ENCODE measurements at places on chromosomes 3 and 15.

DNA sequence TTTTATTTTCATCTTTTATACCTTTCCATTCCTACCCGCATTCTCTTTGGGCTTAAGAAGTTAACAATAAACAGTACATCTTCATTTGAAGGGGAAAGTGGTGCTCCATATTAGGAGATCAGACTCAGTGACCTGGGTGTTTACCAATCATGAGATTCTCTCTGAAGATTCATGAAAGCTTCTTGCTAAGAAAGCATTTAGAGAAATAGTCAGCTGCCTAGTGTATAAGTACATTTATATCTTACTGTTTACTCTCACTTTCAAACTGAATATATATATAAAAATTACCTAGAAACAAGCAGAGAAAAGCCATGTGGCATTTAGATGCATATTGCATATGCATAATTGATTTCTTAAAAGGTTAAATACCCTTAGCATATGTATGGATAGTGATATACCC is 100.5 kb downstream of the KCNH8 start:
- DNase-seq = no peak

DNA sequence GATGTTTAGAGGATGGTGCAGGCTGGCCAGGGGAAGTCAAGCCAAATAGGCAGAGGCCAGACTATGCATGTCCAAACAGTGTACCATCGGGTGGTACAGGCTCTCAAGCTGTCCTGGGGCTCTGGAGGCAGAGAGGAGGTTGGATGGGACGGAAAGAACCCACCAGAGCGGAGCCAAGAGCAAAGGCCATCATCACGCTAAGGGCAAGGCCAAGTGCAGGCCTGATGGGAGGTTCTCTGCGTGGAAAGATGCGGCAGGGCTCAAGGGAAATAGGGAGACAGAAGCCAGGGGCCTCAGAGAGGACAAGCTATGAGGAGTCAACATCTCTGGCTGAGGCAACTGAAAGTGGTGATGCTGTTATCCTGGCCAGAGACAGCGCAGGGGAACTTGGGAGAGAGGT is 102.7 kb downstream of the ASB7 start:
- DNase-seq = no peak

DNA sequence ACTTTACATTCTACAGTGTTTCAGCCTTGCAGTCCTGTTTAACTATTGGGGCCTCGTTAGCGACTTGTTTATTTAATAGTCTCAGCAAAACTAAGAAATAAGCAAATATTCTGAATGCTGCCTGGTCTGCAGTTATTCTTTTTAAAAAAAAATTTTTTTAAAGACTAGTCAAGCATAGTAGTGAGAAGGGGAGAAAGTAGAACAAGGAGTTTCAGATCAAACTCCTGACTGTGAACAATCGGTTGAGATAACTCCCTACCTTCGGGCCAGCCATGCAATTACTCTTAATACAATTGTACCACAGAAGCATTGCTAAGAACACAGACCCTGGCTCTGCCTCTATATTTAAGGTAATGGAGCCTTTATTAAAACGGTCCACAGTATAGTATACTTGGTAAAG is 5.8 kb upstream of the DUT start:
- DNase-seq = no peak

GRCh38 chr3:151845306-151845905 is 28.0 kb upstream of the SUCNR1 start:
- no peak for DNase-seq

DNA sequence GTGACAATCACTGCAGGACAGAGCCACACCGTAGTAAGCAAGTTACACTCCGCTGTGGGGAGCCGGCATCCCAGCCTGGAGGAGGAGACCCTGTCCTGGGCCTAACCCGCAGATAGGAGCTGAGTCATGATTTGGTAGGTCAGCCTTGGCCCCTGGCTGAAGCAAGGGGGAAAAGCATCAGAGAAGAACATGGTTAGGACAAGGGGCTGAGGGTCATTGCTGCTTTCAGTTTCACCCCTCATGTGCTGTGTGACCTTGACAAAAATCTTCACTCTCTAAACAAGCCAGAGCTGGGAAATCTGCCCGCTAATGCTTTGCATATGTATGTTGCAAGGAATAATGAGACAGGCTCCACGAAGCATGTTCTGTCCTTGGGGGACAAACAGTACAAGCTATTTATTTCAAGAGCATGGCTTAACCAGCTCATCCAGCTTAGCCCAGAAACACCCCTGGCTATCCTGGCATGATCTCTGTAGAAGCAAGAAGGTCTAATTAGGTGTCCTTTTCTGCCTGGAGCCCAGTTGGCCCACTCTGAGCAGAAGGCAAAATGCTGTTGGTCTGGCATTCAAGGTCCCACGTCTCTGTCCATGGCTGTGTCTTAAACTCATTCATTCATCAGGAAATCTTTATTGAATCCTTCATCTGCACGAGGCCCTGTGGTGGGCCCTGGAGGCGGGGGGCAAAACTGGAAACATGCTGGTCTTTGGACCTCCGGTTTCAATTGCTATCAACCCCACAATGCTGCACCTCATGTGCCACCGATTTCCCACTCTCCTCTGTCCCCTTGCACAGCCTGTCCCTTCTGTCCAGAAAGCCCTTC is 221.3 kb upstream of the LYSMD4 start:
- no peak for DNase-seq

DNA sequence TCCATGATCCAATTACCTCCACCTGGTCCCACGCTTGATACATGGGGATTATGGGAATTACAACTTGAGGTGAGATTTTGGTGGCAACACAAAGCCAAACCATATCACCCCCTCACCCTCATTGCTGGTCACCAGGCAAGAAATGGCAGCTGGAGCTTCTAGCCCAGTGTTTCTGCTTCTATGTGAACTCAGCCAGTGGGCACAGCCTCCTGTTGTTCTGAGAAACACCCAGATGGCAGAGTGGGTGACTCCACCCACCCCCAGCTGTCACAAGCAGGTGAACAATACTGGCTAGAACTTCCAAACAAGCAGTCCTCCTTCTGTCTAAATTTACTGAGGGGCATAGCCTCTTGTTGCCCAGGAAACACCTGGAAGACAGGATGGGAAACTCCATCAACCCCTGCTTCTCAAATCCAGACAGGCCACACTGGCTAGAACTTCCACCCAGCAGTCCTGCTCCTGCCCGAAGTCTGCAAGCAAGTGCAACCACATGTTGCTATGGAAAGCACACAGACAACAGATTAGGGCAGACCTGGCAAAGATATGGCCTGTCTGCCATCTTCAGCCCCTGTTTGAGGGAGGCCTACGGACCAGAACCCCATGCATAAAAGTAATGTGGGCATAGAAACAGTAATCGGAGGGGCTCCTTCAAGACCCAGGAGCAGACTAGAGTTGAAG is 114.1 kb downstream of the DTWD1 start:
- DNase-seq = no peak

DNA sequence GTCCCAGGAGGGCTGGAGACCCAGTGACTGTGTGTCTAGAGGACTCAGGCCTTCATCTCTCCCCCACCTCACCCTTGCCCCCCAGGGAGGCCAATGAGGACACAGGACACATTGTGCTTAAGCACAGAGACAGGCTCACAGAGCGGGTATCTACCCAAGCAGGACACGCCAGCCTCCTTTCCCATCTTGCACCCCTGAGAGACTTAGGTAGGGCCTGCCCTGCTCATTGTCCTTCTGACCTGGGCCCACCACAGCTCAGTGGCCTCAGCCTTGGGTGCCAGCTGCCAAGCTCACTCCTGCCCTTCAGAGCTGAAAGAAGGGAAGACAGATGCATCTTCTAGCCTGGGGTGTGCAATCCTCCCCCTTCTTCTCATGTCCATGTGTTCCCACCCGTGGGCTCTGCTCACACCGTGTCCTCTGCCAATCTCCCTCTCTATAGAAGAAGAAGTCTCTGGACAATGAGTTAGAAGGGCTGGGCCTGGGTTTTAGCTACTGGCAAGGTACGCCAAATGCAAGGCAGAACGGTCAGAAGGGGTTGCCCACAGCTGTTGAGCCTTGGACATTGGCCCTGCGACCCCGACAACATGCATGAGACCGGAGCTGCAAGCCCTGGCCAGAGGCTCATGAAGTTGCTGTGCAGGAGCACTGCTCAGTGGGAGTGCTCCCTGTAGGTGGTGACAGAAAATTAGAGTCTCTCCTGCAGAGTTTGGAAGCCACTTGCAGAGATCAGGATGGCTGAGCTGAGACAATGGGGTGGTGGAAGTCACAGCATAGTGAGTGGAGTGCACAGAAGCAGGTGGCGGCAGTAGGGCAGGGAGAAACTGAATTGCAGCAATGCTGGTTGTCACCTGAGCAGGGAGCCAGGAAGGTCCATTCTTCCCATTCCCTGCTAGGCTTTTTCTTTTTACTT is 32.8 kb downstream of the ACSBG1 start:
- DNase-seq = no peak

DNA sequence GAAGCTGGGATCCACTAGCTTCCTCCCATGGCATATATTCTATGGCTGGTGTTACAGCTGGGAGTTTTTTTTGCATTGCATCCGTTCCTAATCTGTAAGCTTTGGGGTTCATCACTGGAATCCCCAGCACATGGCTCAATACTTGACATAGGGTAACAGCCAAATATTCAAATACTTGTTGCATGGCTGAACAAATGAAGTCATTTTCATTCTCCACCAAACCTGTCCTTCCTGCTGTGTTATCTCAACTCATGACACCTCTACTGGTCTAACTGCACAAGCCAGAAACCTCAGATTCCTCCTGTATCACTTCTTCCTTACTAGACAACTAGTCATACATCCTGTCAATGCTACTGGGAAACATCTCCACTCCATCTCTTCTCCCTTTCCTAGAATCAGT is 43.4 kb downstream of the ST3GAL6 start:
- no peak for DNase-seq

DNA sequence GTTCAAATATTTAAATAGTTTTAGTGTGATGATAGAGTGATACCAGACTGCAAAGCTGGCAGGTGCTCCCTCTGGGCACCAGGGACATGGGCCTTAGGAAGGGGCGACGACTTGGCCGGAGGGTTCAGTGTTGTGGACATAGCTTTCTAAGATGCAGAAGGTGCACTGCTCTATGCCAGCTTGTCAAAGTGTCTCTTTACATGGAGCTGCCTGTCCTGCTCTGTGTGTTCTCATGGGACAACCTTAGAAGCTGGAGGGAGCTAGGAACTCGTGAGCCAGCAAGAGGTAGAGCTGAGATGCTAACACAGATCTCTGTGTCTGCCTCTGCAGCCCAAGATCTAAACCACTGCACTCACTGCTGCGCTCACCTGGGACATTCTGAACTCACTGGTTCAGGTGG is 77.8 kb downstream of the SENP2 start:
- no peak for DNase-seq

GRCh38 chr15:59993041-59993750 is 10.9 kb upstream of the FOXB1 start:
- DNase-seq = no peak

DNA sequence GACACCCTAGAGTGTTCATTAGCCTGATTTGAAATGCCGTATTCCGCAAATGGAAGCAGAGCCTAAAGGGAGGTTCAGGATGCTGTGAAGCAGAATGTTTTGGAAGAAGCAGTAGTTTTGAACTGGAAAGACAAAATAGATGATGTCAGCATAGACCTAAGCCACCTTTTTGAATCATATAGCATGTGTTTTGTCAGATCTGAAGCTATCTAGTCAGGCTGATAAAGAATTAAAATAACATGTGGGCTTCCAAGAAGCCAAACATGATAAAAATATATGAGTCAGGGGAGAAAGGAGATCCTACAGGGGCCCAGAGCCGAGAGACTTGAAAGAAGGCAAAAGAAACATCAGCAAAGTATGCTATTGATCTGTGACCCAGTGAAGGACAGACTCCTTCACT is 47.2 kb upstream of the RASA2 start:
- DNase-seq = no peak

- no peak for DNase-seq
These were observed 358.1 kb downstream of the MECOM start for GRCh38 chr3:169305460-169305859.

GRCh38 chr3:42134867-42135464 is 43.8 kb downstream of the TRAK1 start:
- no peak for DNase-seq

DNA sequence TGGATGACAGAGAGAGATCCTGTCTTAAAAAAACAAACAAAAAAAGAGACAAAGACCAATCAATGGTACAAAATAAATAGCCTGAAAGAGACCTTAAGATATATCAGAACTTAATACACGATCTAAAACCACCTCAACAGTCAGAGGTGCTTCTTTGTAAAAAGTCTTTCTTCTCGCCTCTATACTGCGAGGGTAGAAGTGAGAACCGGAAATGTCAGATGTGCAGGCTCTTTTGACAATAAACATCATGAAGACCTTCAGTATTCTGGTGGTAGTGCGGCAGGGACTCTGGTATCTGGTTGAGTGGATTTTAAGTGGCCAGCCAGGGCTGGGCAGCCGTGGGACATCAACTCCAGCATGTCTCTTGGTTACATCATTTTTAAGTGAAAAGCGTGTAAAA is 30.0 kb downstream of the RUBCN start:
- no peak for DNase-seq

DNA sequence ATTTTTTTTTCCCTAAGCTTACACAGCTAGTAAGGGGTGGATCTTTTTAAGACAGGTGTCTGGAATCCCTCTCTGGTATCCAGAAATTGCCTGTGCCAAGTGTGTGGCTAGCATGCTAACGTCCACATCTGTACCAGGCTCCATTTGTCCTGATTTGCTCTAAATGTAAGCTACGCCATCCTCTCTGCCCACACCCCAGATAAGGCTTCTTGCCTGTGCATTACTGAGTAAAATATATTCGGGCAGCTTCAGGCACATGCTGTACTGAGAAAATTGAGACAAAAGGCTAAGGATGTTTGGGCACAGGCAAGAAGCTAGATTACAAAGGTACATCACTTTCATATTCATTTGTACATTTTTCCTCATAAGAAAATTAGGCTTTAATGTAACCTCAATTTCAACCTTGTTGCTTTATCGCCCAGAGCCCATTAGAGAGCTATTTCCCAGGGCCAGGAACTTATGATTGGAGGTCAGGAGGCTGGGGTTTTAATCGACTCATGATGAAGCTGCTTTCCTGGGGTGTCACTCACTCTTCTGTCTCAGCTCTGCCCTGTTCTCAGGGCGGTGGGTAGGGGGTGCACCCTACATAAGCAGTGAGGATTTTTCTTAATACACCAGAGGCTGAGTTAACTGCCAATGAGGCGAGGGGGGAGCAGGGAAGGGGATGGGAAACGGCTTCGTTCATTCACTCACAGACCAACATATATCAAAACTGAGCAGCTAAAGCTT is 106.3 kb downstream of the RORA start:
- DNase-seq = no peak

GRCh38 chr3:148512648-148513047 is 185.1 kb upstream of the AGTR1 start:
- no peak for DNase-seq

GRCh38 chr3:119589102-119589773 is 8.4 kb upstream of the PLA1A start:
- DNase-seq = no peak

- DNase-seq = peak; percentile 53
These were observed 19.4 kb downstream of the IDH3A start for GRCh38 chr15:78168608-78169007.

GRCh38 chr3:72100080-72100511 is 315.1 kb upstream of the PROK2 start:
- no peak for DNase-seq
